ENCODE measurements at places on chromosomes 5 and 9.
A peak's percentile ranks its signal among the peaks of the same experiment; 100 is the strongest.

- no peak for DNase-seq
These were observed 21.3 kb downstream of the NTNG2 start for GRCh38 chr9:132183134-132183533.

- no peak for DNase-seq
These were observed 2.8 kb downstream of the RXRA start for GRCh38 chr9:134328841-134329575.

- DNase-seq: no peak
These were observed 169.7 kb upstream of the MVB12B start for GRCh38 chr9:126156898-126157297.

DNA sequence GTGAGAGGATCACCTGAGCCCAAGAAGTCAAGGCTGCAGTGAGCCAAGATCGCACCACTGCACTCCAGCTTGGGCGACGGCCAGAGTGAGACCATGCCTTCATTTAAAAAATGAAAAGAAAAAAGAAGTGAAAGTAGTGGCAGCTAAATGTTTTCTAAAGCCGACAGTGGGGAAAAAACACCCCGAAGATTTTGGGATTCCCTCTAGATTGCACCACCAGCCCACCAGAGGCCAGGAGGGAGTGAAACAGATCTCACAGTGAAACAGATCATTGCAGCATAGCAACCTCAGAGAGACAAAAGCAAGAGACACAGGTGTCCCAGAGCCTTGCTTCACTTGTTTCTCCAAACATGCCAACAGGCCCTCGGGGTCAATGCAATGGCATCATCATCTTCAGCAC is 156.8 kb downstream of the PAX5 start:
- DNase-seq: no peak

- DNase-seq: no peak
These were observed 692.7 kb downstream of the DNAH5 start for GRCh38 chr5:13251623-13252376.

GRCh38 chr5:90640484-90641059 is 82.0 kb downstream of the ADGRV1 start:
- no peak for DNase-seq

GRCh38 chr9:2362150-2362549 is 259.4 kb upstream of the VLDLR start:
- DNase-seq: no peak

- no peak for DNase-seq
These were observed 13.6 kb downstream of the ARHGAP26 start for GRCh38 chr5:142783601-142784341.

DNA sequence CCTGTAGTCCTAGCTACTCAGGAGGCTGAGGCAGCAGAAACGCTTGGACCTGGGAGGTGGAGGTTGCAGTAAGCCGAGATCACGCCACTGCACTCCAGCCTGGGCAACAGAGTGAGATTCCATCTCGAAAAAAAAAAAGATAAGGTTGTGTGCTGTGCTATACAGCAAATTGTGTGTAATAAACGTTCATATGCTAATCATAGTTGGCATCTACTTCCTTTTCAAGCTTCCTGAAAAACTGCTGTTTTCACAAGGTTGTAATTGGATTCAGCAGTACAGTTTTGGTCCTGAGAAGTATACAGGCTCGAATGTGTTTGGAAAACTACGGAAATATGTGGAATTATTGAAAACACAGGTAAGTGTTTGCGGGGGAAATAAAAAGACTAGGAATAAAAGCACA is 25.5 kb downstream of the OTULINL start:
- DNase-seq: no peak

GRCh38 chr5:10460252-10460906 is 18.7 kb downstream of the ROPN1L start:
- no peak for DNase-seq

- peak; percentile 48 for DNase-seq
These were observed 259.2 kb upstream of the NFIL3 start for GRCh38 chr9:91682806-91683205.

GRCh38 chr9:135214054-135214640 is 126.7 kb downstream of the OLFM1 start:
- no peak for DNase-seq

- no peak for DNase-seq
These were observed 150.6 kb upstream of the IL12B start for GRCh38 chr5:159480849-159481248.

GRCh38 chr5:147168578-147169327 is 66.1 kb upstream of the STK32A start:
- no peak for DNase-seq

- no peak for DNase-seq
These were observed 24.3 kb downstream of the BOD1 start for GRCh38 chr5:173592050-173592669.

GRCh38 chr5:55308254-55308836 is 556 bp downstream of the MTREX start:
- DNase-seq: no peak

- no peak for DNase-seq
These were observed 193.5 kb upstream of the EDIL3 start for GRCh38 chr5:84578226-84578625.

DNA sequence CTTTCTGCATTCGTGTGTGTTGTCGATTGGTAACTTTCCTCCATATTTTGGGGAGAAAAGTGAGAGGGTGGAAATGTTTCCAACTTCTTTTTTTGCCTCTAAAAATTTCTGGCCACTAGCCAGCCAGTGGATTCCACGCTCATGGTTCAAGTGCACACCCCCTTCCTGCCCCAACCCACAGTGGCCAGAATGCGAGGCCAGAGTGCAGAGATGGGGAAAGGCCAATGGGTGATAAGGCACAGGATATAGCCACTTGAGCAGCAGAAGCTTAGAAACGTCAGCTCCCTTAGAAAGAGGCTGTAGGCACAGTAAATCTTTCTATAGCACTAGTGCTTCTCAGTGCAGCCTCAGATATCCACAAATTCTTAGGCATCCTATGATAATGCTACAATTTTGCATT is 75.8 kb upstream of the ADRB2 start:
- no peak for DNase-seq

- no peak for DNase-seq
These were observed 154.5 kb downstream of the CWC27 start for GRCh38 chr5:64923151-64923685.

GRCh38 chr9:124390794-124391658 is 24.2 kb downstream of the PSMB7 start:
- no peak for DNase-seq

DNA sequence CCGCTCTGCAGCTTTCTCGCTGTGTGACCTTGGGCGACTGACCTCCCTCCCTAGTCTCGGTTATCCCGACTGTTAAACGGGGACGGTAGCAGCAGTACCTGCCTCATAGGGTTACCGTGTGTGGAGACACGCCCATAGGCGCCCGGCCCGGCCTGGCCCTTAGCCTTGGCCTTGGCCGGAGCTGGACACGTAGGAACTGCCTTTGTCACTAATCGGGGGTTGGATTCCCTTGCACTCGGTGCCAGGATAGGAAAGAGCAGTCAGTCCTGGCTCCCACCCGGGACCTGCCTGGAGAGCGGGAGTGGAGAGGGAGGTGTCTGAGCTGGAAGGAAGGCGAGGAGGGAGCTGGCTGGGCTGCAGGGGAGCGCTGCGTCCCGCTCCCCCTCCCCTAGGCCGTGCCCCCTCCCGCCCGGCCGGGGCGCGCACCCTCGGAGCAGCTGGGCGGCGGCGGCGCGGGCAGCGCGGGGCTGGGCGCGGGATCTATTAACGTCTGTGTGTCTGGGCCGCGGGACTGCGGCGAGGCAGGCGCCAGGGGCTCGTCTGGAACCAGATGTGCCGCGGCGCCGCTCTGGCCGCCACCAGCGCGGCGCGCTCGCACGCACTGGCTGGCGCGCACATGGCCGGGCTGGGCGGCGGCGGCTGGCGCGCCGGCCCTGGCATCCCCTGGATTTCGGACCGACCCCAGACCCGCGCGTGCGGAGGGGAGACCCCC is 31.7 kb downstream of the PRRX2 start:
- no peak for DNase-seq

DNA sequence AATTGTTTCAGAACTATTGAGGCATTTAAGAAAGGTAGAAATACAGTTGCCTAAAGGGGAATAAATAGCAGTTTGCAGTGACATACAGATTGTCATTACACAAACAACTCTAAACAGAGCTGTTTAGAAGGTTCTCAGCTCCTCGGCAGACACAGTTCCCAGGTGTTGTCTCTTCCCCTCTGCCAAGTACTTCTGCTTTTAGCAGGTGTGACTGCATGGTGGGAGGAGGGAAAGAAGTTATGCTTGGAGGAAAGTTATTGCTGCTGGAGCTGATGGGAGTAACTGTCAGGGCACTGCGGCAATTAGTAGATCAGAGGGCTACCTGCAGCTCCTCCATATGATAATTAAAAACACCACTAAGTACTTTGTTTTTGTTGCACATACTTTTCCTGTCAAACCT is 14.5 kb downstream of the EDIL3 start:
- no peak for DNase-seq

DNA sequence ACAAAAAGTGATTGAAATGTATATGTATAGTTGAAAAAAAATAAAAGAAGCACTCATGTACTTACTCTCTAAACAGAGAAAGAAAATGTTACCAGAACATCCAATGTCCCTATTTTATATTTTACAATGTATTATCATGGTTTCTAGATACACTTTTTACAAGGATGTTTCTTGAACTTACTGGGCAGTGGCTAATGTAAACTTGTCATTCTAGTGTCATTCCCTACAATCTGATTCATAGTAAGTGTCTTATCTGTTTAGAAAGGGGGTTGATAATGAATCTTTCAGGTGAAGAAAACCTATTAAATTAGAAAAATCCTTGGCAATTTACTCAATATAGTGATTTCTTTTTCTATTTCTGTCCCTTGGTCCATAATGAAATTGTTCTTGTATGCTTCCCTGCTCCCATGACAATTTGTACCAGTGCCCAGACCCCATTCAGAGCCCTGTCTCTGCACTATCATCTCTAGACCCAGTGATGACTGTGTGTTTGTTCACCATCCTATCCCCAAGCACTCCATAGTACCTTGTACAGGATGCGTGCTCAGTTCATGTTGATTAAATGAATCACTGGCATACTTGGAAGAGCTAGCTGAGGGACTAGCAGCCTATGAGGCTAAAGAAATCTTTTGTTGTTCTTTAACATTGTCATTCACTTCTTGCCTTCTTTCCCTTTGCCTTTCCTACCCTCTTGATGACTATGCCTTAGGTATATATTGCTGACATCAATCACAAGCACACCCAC is 101.2 kb downstream of the HMHB1 start:
- DNase-seq: no peak

GRCh38 chr5:126544087-126544740 is 50.8 kb downstream of the ALDH7A1 start:
- peak; percentile 20 for DNase-seq

DNA sequence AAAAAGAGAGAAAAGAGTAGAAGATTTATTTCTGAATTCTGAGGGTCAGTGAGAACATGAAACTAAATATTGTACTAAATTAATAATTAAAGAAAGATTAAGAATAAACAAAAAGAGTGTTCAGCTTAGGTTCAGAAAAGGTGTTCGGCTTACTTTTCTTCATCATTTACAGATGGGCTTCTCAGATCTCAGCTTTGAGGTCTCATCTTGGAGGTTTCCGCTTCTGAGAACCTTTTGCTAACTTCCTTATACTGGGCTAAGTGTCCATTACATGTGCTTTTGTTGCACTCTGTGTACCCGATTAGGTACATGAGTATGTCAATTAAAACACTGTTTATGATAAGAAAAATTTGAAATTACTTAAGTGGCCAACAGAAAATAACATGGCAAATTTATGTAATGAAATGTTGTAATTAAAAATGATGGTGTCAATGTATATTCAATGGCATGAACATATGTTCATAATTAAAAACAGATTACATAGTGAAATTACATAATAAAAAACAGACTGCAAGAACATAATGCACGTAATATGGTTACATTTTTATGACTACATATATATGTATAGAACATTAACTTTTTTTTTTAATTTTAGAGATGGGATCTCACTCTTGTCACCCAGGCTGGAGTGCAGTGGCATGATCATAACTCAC is 17.3 kb upstream of the ITGA1 start:
- no peak for DNase-seq
